ENCODE measurements at places on chromosomes 12 and 14.

- DNase-seq = no peak
These were observed 88.7 kb upstream of the PLXNC1 start for GRCh38 chr12:94059394-94060368.

- DNase-seq = no peak
These were observed 2.9 kb downstream of the SMARCD1 start for GRCh38 chr12:50087995-50088394.

DNA sequence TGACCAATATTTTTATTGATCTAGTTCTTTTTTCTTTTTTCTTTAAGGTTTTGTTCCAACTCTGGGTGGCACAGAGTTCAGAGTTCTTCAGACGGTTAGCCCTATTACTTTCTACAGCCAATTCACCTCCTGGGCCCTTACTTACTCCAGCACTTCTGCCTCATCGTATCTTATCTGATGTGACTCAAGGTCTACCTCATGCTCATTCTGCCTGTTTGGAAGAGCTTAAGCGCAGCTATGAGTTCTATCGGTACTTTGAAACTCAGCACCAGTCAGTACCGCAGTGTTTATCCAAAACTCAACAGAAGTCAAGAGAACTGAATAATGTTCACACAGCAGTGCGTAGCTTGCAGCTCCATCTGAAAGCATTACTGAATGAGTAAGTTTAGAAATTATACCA lies 64.7 kb downstream of the VEZT start:
- no peak for DNase-seq

DNA sequence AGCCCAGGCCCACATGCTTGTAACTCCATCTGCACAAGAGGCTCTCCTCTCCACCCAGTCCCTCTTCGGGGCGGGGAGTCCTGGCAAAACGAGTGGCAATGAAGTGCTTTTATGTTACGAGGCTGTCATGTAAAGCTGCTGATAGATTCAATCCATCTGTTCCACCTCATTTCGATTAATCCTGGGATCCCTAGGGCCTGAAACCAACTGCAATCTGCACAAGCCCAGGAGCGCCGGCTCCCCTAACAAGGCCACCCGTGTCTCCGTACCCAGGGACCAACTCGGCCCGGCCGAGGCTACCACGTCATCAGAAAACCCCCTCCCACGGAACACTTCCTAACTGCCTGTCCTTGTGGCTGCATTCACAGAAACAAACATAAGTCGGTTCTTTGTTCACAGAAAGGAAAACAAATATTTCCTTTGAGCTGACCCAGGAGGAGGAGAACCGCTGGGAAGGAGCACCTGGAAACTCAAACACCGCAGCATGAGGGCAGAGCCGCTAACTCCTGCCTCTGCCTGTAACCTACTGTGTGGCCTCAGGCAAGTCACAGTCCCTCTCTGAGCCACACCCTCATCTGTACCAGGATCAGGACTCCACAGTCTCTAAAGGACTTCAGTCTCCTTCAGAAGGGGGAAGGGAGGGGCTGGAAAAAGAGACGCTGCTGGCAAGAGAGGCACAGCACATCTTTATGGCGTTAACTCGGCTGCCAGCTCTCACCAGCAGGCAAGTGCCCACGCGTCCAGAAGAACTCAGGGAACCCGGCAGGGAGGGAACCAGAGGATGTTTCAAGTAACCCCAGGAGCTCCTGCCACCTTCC lies 47.8 kb downstream of the CCDC88C start:
- DNase-seq = no peak

DNA sequence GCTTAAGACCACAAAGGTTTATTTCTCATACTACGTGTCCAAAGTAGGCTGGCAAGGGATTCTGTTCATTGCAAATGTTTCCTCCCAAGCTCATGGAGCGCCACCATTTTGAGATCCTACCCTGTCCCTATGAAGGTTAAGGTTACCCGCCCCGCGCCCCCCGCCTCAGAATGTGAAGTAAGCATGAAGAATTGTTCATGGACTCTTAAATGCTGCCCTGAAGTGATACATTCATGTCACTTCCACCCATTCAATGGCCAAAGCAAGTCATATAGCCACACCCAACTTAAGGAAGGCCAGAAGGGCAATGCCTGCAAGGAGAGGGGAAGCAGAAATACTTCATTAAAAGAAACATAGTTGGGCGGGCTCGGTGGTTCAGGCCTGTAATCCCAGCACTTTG lies 4.2 kb downstream of the TMEM253 start:
- DNase-seq = no peak

- no peak for DNase-seq
These were observed 23.3 kb downstream of the DMAC2L start for GRCh38 chr14:50335389-50335788.

GRCh38 chr14:50107850-50108249 lies 8.5 kb downstream of the VCPKMT start:
- no peak for DNase-seq

DNA sequence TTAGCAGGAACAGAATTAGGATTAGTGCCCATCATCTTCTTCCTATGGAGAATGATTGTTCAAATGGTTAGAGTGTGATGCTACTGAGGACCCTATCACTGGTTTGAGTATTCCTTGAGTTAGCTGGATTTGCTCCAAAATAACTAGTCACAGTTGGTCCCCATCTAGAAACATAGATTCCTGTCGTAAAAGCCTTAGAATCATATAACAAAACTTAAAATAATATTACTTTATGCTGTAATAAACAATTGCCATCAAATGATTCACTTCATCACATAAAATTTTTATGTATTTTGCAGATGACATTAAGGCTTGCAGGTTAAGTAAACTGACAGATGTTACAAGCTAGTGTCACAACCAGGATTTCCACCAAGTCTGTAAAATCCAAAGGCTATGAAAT lies 209.8 kb downstream of the CCER1 start:
- DNase-seq = no peak

GRCh38 chr12:3380200-3381043 lies 110.6 kb upstream of the PRMT8 start:
- DNase-seq = no peak

DNA sequence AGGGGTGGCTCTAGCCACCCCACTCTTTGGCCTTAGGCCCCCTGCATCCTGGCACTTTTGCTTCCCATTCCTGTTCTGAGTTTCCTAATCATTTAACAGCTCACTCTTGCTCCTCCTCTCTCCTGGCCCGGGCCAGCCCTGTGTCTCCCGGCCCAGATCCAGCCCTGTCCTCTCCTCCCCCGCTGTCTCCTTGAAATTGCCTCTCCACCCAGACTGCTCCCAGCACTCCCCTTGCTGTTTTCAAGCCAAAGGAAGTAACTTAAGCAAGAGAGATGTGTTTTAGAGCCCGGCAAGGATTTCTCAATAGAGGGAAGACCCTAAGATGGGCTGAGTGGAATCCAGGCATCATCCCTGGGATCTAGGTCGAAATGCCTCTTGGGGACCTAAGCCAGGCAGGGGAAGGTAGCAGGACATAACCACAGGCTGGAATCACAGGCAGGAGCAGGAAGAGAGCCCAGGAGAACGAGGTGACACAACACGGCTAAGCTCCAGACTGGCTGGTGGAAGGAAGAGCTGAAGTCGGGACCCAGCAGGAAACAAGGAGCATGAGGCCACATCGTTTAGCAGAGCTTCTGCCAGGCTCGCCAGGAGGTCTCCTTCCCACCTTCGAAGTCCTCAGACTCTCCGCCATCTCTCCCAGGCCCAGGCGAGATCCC lies 2.0 kb upstream of the LRP1-AS start:
- DNase-seq = no peak

GRCh38 chr12:1332327-1332726 lies 262.1 kb downstream of the FBXL14 start:
- DNase-seq = no peak

- no peak for DNase-seq
These were observed 240.3 kb upstream of the TMPO start for GRCh38 chr12:98275131-98275475.

GRCh38 chr12:32997471-32997870 lies 100.9 kb upstream of the PKP2 start:
- DNase-seq = no peak

GRCh38 chr14:72084935-72085334 lies 152.7 kb downstream of the RGS6 start:
- no peak for DNase-seq

DNA sequence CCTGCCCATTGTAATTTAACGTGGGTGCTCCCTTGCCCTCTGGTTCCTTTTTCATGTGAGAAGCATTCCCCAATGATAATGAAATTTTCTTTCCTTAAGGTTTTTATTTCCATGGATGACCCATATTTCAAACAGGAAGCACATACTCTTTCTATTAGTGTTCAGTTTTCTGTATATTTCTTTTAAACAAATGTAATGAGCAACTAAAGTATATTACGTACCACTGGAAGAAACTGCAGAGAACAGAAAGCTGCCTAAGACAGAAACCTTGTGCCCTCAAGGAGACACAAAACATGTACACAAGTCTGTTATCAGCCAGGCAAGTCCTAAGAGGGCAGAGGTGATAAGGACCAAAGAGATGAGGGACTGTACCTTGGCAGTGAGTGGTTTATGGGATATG lies 414.9 kb downstream of the ETNK1 start:
- DNase-seq = no peak

- no peak for DNase-seq
These were observed 48.1 kb upstream of the RIN3 start for GRCh38 chr14:92465353-92466055.

DNA sequence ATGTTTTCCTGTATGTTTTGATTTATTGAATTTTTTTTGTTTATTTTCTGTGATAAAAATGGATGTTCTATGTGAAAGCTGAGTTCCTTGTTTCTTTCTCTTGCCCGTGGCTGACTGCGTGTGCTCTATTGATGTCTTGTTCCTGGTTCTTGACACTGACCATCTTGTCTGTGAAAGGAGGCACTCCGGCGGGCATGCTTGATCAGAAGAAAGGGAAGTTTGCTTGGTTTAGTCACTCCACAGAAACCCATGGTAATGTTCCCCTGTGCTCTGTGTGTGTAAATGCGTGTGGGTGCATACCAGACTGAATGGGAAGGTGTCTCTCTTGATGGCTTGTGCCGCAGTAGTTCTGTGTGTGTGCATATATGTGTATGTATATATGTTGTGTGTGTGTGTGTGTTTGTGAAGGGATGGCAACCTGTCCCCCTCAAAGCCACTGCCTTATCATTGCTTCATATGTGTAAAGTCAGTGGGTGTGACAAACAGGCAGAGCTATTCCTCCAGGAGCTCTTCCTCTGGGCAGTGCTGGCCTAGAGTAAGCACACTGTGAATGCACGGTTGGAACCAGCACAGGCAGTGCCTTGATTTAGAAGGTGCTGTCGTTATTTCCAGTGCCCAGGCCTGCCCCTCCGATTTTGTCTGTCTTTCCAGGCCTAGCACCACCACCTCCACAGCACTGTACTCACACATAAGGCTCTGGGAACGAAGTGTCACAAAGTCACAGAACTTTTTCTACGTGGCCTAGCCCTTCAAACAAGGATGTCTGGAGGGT lies 247.3 kb upstream of the FKBP4 start:
- DNase-seq = no peak

GRCh38 chr12:132537836-132538662 lies 48.1 kb downstream of the FBRSL1 start:
- DNase-seq = no peak

- DNase-seq = no peak
These were observed 281.7 kb downstream of the DUSP6 start for GRCh38 chr12:89070603-89071002.

Measured in smooth muscle cell of the brain vasculature (primary cell).